T-helper 2 cell treated with Interferon-gamma antibody and Interleukin-4, amounts not matched to agents 5 μg/mL and 100 μg/mL, for 36 hours (primary cell): ENCODE measurements at places on chromosomes 6 and 20.

DNA sequence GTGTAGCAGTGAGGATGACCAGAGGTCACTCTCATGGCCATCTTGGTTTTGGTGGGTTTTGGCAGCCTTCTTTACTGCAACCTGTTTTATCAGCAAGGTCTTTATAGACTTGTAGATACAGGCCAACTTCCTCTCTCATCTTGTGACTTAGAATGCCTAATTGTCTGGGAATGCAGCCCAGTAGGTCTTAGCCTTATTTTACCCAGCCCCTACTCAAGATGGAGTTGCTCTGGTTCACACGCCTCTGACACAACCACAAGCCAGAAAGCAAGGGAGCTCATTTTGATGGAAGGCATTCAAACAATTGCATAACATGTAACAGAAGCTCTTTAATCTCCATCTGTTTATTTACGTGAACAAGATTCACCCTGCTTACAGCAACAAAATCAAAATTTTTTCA, 492.0 kb upstream of the SULF2 start:
- DNase-seq: no peak

GRCh38 chr20:48012401-48012974, 227.2 kb upstream of the SULF2 start:
- no peak for DNase-seq

DNA sequence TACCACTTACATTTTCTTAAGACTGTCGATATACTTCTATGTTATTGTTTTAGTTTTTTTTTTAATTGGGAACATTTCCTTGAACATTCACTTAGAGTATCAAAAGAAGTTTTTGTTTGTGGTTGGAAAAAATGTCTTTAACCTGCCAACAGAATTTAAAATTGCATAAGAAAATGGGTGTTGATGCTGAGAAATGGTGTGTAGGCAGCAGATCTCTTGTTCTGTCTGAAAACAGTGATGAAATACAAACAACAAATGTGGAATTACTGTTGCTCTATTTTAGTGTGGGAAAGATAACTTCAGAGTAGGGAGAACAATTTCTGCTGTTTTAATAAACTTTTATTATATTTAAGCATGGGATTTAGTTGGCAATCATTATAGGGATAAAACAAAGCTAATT, 293.5 kb downstream of the CDKAL1 start:
- DNase-seq: no peak

- peak; percentile 17 for DNase-seq
These were observed 66.6 kb upstream of the CTNNBL1 start for GRCh38 chr20:37627060-37627766.

DNA sequence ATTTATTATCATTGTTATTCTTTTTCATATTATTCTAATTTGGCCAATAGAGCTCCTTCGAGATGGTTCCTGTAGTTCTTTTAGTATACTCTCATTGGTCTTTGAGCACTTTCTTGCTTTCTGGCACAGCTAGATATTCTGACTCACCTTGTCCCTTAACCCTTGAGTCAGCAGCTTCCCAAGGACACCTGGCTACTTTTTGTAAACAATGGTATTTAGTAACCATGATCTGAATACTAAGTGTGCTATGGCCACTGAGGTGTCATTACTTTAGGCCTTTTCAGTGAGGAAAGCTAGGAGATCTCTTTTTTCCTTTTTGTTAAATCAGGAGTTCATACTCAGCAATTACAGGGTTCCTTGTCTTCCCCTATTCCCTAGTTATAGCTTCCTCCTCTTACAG, 126.5 kb upstream of the CITED2 start:
- no peak for DNase-seq

DNA sequence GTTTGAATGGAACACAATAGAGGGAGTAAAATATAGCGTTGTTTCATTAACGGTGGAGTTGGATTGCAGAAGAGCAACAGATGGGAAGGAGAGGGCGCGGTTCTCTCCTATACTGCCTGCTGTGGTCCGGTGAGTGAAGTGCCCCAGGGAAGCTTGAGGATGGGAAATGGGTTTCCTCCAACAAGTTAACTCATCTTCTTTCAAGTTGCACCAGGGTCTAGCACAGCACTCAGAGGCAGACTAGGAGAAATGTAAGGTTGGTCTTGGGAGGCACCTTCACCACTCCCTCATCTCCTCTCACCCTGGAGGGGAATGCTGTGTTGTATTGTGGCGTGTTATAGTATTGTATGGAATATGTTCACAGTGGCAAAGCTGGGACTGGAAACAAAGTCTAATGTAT, 96.9 kb upstream of the SLC24A3 start:
- no peak for DNase-seq

GRCh38 chr6:108658174-108658573, 97.5 kb downstream of the FOXO3 start:
- no peak for DNase-seq

DNA sequence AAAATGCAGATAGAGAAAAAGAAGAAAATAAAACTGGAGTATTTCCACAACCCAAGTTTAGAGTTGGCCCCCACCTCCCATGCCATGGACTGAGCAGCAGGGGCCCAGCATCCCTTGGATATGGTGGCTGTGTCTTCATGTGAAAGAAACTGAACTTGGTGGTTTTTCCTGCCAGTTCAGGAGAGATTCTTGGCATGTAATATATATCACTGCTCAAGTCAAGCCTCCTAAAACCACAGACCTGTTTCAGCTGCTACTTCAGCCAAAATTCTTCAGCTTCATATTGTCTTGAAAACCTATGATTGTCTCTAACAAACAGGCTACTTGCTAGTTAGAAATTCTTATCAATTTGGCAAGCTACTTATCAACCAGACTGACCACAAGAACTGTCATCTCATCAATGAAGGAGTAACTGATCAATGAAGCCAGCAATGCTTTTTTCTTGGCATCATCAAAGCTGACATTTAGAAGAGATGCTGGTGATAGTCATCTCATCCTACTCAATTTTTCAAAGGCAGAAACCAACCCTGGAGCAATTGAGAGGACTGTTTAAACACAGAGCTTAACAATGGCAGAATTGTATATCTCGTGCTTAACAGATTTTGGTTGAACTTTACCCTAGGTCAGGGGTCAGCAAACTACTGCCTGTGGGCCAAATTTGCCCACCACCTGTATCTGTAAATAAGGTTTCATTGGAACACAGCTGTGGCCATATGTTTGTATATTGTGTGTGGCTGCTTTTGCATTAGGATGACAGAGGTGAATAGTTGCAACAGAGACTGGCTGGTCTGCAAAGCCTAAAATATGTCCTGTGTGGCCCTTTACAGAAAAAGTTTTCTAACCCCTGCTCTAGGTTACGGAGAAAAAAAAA, 10.4 kb upstream of the NOL7 start:
- no peak for DNase-seq

DNA sequence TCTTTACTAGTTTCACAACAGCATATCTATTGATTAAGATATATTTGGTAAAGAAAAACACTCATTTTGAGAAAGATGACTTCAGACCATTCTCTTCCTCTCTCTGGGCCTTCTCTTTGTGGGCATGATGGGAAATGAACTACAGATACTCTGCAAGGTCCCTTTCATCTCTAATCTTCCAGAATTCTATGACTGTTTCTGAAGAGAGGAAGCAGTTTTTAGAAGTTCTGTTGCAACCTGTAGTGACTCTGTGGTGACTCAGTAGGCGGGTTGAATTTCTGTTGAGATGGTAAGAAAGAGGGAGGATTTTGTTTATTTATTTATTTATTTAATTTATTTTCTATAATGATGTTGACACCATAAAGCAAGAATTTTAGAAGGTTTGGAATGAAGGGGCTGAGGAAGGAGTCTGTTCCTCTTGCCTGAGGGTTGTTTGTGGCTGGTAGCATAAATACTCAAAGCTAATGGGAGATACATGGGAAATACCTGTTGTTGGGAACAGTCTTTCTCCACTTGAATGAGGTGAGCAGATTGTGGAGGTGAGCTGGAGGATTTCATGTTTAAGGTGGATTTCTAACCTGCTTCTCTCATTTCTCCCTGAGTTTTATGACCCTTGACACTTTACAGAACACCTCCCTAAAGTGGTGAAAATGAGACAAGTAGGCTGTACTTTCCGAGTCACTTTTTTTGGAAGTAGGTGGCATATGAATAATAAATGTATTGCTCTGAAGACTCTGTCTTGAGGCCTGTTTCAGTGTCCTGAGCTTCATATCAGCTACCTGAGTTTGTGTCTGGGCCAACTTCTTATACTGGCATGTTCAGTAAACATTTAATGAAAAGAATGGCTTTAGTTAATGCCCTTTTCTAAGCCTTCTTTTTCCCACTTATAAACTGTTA, 15.0 kb downstream of the ACSS2 start:
- peak; percentile 57 for DNase-seq

DNA sequence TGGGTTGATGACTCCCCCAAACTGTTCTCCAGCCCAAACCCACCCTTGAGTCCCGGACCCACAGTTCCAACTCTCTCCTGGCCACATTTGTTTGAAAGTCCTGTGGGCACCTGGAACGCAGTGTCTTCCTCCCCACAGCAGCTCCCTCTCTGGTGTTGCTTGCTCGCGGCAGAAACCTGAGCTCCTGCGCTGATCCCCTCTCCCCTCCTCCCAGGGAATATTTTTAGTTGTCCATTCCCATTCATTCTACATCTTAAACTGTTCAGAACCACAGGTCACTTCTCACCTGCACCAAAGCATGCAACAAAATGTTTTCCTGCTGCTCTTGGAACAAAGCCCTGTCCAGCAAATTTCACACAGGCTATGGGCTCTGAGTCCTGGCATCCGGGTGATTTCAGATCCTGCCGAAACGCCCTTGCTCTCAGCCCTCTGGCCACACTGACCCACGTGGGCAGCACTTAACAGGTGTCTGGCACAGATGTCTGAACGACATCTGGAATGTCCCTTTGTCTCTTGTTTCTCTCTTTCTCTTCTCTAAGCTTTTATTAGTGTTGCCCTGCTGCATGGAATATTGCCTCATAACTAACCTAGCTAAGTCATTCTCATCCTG, 27.0 kb upstream of the PMEPA1 start:
- no peak for DNase-seq

GRCh38 chr6:168681748-168682147, 240.8 kb downstream of the SMOC2 start:
- DNase-seq: no peak

DNA sequence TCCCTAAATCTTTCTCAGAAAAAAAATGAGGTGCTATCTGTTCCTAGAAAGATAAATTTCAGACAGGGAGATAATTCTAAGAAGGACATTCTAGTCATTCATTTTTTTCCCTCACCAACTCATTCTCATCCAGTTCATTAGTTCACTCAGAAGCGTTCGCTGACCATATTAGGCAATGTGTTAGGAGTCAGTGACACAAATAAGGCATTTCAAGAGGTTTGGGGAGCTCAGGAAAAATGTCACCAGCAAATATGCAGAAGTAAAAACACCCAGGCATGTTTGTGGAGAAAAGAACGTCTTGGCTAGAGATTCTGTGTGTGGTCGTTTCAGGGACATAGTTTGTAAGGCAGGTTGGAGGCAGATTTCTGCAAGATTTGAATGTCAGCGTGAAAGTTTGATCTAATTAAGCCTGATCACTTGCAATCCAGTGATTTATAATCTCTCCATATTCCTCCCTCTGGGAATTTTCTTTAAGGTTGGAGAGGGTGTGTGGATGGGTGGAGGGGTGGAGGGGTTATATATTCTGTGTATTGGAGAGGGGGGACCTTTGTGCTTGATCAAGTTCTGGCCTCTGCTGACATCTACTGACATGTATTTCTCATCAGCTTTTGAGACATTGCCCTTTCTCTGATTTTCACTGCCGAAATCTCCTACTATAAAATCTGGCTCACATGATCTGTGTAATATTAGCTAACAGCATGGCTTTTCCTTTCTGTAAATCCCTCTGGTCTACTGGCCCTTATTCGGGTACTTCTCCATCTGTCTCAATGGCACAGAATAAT, 3.6 kb downstream of the MYCT1 start:
- no peak for DNase-seq

GRCh38 chr6:38955861-38956260, 92.7 kb upstream of the GLP1R start:
- no peak for DNase-seq

GRCh38 chr6:158408552-158409130, 96.4 kb downstream of the TULP4 start:
- DNase-seq: no peak

DNA sequence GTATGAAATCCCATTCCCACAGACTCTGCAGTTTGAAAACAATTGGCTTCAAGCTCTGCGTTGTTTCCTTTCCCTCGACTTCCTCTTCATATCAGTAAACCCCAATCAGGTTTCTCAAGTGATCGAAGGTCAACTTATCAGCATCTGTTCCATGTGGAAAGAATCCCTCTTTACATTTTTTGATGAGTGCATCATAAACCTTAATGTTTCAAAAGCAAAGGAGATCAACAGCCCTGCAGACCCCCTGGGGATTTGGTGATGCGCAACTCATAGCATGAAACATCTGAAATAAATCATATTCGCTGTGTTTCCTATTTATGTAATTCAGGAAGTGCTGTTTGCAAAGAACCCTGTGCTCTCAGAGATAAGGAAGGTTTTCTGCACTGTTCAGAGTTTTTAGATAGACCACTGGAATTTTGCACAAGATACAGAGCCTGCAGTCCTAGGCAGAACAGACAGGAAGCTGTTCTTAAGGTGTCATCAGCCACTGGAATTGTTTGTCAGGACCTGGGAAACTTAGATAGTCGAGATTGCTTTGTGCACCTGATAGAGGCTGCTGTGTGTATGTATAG, 216.0 kb downstream of the HIVEP2 start:
- no peak for DNase-seq

DNA sequence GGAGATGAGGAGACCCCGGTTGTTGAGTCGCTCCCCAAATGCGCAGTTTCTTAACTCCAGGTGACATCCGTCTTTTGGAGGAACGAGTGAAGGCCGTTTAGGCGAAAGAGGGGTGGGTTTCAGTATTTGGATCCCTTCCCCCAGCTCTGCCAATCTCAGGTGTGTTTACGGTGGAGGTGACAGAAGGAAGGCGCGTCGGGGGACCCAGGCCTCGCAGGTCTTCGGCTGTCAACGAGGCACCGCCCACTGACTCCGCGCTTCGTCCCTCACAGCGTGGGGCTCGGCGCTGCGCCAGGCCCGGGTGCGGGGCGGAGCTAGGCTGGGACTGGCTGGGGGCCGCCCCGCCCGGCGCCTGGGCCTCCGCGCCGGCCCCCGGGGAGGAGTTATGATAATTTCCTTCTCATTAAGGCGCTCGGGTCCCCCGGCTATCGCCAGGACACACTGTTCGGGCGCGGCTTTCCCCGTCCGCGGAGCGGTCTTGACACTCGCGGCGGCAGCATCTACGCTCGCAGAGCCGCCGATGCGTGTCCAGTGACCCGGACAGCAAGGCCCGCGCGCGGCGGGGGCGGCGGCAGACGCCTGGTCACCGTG, at the start of gene TFAP2C:
Gene TFAP2C (plus strand): TSS at position 434 of the 591 bp plus-strand sequence. CDS start 239 bp downstream, outside the sequence.
- peak; percentile 5 for DNase-seq

- DNase-seq: no peak
These were observed 199.6 kb upstream of the RREB1 start for GRCh38 chr6:6908121-6908520.

DNA sequence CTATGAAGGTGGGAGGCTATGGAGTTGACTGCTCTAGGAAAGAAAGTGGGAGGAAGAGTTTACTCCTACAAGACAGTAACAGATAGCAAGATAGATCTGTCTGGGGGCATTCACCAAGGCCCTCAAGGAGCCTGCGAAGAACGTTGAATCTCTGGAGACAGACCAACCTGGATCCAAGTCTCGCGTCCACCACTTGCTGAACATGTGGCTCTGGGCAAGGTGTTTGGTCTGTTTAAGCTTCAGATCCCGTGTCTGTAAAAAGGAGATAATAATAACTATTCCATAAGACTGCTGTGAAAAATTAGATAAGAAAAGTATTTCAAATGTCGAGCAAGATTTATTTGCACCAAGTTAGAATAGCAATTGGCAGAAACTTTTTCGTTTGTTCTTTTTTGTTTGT, 8.1 kb upstream of the EEF1A1 start:
- DNase-seq: no peak

- DNase-seq: no peak
These were observed 37.6 kb upstream of the ANGPT4 start for GRCh38 chr20:953742-954141.

- DNase-seq: no peak
These were observed 204.6 kb upstream of the HEY2 start for GRCh38 chr6:125544819-125545218.
